ENCODE measurements at places on chromosomes 7 and 10. TPM values are rescaled to one million over a fixed set of nuclear protein-coding genes. Genes with fewer than 3 reads are reported as not detected.

DNA sequence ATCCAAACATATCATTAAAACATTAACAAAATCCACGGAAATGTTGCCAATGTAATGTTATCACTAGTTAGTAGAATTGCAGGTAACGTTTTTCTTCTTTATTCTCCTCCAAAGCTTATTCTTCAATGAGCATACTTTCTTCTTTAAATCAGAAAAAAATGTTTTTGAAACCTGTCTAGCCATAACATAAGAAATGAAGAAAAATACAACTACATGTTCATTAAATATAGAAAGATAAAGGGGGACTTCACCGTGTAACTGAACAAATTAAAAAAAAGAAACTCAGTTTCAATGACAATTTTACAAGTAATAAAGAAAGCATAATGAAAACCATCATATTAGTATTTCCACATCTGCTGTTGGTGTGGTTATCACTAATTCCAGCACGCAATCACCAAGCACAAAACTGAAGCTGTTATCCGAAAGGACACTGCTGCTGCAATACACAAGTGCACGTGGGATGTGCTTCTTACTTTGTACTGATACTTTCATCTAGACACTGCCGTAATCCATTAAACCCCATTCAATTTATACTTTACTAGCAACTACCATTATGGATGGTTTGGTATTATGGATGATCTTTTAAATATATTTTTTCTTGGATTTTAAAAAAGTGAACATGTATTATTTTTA is 9.6 kb downstream of the ESYT2 start:
- no peak for DNase-seq

GRCh38 chr10:33732161-33732680 is 397.8 kb upstream of the NRP1 start:
- no peak for DNase-seq

GRCh38 chr7:127390186-127390816 is 2.2 kb downstream of the ZNF800 start:
- DNase-seq = no peak

DNA sequence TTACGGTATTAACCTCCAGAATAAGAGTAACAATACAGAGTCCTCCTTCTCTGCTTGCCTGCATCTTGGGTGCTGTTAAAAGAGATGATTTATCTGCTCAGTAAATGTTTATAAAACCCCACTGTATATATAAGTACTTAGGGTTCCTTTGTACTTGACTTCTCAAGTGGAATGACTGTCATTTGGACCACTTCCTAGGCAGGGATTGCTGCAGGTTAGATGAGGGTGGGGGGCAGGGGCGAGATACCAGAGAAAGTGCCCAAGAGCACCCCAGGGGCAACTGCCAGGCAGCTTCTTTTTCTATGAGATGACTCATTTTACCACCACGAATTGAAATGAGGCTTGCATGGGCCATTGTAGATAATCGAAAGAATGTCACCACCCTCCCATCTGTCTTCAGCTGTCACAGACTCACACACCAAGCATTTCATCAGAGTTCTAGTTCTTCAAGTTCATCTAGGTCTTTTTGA is 421.9 kb upstream of the GALNT17 start:
- no peak for DNase-seq

GRCh38 chr10:29815572-29815971 is 180.8 kb upstream of the SVIL start:
- no peak for DNase-seq

GRCh38 chr10:61159253-61159652 is 215.3 kb upstream of the RHOBTB1 start:
- DNase-seq = no peak

- no peak for DNase-seq
Measured at GRCh38 chr10:8063935-8064334, 9.4 kb downstream of the GATA3 start.

GRCh38 chr7:120724448-120724847 is 133.5 kb downstream of the TSPAN12 start:
- no peak for DNase-seq

DNA sequence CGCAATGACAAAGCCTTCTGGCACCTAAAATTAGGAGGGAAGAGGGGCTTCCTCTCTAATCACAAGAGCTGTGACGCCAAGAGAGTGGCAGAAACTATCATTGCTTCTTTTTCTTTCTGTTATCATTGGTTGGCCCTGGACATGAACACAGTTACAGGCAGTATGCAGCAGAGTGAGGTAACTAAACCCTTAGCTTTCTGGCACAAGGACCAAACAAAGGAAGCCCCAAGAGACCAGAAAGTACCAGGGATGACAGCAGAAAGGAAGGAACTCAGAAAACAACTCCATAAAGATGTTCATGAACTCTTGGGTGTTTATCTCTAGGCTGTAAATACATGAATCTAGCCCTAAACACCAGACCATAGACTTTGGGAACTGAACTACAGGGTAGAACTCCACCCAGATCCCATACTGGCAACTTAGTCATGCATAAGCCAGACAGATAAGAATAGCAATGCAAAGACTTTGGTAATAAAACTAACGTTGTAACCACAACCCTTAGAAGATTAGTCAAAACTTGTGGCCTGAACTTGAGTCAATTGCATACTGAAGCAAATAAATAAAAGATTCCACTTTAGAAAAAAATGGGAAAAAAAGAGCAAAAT is 195.7 kb upstream of the PTN start:
- DNase-seq = no peak

- peak; percentile 73 for DNase-seq
Measured at GRCh38 chr10:113539789-113540188, 13.1 kb upstream of the HABP2 start.

DNA sequence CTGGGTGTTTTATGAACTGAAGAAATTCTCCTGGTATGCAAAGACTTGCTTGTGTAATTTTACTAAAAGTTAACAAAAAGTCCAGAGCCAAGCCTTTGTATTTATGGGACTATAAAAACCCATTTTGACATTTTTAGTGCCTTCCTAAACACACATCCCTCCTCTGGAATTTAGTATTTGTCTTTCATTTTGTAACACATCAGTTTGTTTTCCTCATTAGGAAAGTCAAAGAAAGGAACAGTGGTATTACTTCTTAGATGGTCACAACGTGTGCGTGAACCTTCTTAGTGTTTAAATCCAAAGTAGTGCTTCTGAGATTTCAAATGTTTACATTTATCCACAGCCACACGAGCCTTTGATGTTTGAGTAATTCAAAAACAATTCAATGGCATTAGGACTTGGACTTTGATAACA is 103.2 kb upstream of the TMEM106B start:
- no peak for DNase-seq

DNA sequence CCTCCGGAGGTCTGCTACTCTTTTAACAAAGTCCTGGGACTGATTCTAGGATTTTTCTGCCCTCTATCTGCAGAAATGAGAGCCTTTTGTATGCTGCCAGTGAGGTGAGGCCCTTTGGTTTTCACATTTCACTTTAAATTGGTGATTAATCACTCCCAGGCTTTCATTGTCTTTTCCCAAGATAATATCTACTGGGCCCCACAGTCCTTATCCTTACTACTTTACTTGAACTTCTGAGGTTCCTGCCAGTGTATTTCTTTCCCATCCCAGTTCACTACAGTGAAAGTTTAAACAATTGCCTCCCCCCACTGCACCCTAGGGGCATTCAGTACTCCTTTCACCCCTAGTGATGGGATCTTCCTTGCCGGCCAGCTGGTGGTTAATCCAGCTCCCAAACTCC is 127.4 kb upstream of the INHBA start:
- DNase-seq = no peak

- peak; percentile 89 for DNase-seq
Measured at GRCh38 chr7:70474639-70475234, 657.2 kb upstream of the GALNT17 start.

GRCh38 chr10:102114861-102115618 is 5.1 kb downstream of the LDB1 start:
- peak; percentile 95 for DNase-seq

DNA sequence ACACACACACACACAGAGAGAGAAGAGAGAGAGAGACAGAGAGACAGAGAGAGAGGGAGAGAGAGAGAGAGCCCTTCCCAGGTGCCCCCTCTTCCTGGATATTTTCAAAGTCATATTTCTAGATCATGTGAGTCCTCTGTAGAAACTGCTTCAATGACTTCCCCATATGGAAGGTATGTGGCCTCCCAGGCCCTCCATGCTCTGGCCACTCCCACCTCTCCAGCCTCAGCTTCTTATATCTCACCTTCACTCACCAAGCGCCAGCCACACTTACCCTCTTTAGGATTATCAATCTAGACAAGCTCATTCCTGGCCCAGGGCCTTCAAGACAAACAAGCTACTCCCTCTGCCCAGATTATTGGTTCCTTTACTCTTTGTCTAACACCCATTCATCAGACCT is 259.7 kb downstream of the MTERF1 start:
- DNase-seq = no peak

- peak; percentile 61 for DNase-seq
Measured at GRCh38 chr10:112953174-112954159, 3.4 kb downstream of the TCF7L2 start.

DNA sequence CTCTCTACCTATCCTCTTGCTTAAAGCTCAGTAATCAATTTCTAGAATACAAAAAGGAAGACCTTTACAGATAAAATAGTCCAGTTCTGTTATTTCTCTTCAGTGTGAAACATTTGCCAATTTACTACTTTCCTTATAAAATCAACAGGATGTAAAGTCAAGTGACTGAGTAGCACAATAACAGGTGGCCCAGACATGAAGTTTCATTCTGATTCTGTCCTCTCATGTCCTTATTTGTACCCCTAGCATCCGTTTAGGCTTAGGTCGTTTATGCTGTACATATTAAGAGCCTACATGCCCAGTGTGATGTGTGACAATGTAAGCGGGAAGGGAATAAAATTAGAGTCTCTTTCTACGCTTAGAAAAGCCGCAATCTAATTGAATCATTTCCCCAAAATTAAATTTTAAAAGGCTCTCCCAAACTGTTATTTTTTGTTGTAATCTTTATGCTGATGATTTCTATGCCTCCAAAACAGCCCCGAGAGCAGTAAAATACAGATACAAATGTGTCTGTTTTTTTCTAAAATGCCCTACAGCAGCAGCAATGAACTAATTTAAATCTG is 29.1 kb downstream of the EPC1 start:
- DNase-seq = no peak

- DNase-seq = no peak
Measured at GRCh38 chr7:30164567-30164966, 29.8 kb downstream of the MTURN start.

DNA sequence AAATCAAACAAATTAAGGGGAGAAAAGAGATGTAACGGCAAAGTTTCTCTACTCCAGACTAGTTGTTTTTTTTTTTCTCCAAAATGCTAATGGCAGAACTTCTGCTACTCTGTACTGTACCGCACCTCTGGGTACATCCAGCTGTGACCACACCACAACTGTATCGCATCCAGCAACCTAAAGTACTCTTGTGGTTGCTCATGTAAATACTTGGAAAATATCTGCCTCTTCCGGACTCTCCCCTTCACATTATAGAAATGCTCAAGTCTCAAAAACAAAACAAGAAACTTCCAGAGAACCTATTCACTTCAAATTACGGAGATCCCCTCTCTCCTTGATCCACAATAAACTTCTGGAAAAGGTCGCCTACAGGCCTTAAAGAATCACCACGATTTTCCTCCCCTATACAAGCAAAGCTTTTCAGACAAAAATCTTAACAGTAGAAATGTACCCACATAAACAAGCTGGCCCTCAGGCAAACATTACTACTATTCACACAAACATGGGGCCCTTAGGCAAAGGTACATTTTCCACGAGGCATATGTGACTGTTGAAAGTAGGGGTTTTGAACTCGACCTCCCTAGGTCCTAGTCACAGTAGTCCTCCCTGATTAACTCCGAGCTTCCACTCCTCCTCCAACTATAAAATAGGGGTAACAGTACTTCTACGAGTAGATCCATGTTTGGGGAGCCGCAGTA is 222.9 kb upstream of the MKLN1 start:
- no peak for DNase-seq

- DNase-seq = no peak
Measured at GRCh38 chr10:83680470-83680891, 458.8 kb upstream of the GHITM start.

DNA sequence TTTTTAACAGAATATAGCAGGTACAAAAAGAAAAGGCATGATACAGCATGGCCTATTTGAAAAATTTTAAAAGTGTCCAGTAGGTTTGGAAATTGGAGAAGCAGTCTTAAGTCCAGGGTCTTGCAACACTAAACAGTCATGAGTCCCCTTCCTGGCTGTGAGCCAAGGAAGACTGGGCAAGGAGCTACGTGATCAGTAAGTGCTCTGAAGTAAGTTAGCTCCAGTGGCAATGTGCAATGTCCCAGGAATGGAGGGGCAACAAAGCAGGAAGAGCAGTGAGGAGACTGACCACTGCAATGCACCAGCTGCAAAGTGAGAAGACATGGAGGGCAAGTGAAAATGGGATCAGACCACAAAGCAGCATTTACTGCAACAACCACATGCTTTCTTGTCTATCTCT is 72.9 kb upstream of the GRID1 start:
- DNase-seq = peak; percentile 58

GRCh38 chr7:45626441-45627430 is 52.6 kb downstream of the ADCY1 start:
- peak; percentile 10 for DNase-seq

DNA sequence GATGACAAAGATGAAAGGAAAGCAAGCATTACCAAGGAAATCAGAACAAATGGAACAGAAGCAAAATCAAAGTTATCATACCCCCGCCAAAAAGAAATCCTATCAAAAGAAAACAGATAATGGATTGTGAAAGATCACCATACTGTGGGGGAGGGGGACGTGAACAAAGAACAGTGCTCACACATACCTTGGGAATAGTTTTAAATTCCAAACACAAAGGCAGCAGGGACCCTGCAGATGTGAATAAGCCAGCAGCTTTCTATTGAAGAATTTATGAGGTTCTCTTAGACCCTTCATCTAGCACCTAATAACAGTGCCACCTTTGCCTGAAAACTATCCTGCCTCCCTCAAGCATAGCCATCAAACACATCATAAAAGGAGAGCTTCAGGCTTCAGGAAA is 94.0 kb downstream of the AKR1D1 start:
- no peak for DNase-seq

FUOM gene
- 129 TPM for total RNA-seq

CPXM2 gene
- total RNA-seq = 0.55 TPM

MYH16 gene
- total RNA-seq = not detected

CYP3A4 gene
- 443 TPM for total RNA-seq

AMPH gene
- total RNA-seq = 0.62 TPM

CDK1 gene
- 3.0 TPM for total RNA-seq

NRP1 gene
- 14.7 TPM for total RNA-seq

SKAP2 gene
- 11.2 TPM for total RNA-seq

ARHGEF35 gene
- 3.8 TPM for total RNA-seq

ACSM6 gene
- total RNA-seq = not detected

AP1S1 gene
- 24.0 TPM for total RNA-seq

HOXA3 gene
- total RNA-seq = 0.17 TPM
